ENCODE measurements at places on chromosomes 3 and 15.

- no peak for DNase-seq
Measured at GRCh38 chr15:99052205-99052604, 44.6 kb upstream of the PGPEP1L start.

GRCh38 chr15:68315495-68316031, 38.0 kb downstream of the FEM1B start:
- DNase-seq: no peak

DNA sequence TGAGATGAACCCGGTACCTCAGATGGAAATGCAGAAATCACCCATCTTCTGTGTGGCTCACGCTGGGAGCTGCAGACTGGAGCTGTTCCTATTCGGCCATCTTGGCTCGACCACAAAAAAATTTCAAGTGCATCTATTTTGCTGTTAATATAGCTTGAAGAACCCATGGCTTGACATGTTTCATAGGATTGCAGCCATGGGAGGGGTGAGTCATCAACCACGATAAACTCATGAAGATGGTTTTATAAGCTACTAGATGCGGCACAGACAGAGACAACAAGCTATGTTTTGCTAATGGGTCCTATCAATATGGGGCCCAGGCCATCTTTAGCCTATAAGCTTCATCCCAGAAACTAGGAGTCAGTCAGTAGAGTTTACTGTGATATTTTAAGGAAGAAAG, 100.4 kb upstream of the PHLDB2 start:
- DNase-seq: no peak

- DNase-seq: no peak
Measured at GRCh38 chr3:85603378-85603777, 644.6 kb downstream of the CADM2 start.

- no peak for DNase-seq
Measured at GRCh38 chr3:20322085-20322484, 136.1 kb upstream of the SGO1 start.

DNA sequence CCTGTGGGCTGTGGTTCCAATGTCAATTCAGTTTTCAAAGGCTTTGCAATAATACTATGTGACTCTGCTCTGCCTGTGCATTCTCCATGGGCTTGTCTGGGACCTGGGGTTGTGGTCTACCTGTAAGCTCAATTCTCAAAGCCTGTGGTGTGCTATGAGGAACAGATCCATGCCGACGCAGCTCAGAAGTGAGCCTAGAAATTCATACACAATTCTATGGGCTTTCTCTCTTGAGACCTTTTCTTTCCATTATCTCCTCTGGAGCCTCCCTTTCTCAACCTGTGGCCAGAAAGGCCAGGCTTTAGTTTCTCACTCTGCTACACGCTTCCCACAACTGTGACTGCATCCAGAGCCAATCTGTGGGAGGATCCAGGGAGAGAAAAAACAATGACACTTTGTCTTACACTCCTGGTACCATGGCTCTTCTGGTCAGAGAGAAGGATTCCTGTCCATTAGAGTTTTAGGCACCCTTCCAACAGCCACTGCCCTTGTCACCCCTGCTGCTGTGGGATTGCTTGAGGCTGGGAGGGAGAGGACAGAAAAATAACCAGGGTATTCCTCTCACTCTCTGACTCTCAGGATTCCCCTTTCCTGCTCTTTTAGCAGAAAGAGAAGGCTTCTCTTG, 34.1 kb upstream of the KLF13 start:
- DNase-seq: no peak
